HepG2 (cell line): ENCODE measurements at places on chromosomes 2 and 18. TPM values are rescaled to one million over a fixed set of nuclear protein-coding genes. Genes with fewer than 3 reads are reported as not detected.
A peak's percentile ranks its signal among the peaks of the same experiment; 100 is the strongest.

The FEV gene
- polyA plus RNA-seq: not detected in 2 replicates

DNA sequence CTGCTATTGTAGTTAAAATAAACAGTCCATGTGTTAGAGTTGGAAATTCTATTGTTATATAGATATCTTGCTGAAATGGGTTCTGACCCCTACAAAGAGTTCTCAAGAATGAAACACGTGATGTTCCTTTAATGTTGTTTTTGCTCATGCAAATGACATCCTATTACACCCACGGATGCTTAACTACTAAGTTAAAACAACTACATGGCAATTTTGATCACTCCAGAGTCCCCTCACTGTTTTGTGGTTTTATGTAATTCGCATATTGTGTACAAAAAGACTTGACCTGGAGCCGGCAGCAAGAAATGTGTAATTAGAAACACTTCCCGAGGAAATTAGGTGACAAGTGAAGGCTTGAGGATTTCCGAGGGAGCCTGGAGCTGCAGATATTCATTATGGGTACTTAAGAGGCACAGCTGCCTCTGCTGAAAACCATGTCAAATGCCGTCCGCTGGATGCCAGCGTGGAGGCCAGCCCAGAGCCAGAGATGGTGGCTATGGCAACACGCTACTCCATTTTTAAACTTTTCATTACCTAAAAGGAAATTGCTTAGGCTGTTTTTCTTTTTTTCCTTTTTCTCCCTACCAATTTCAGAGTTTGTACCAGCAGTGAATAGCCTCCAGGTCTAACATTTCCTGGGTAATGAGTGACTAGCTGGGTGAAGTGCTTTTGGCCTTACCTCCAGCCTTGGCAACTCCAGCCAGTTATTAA, 21.0 kb upstream of the CABLES1 start:
- DNase-seq: no peak
- no peak overlapping the region for H3K27ac ChIP-seq
- 0 out of 2 replicates have a peak overlapping the region, but pooled peaks have one; percentile 21 for H3K4me3 ChIP-seq
- no peaks in the 10 kb centered on the region for H3K36me3 ChIP-seq

The PRKAG3 gene
- polyA plus RNA-seq: not detected in 2 replicates

DNA sequence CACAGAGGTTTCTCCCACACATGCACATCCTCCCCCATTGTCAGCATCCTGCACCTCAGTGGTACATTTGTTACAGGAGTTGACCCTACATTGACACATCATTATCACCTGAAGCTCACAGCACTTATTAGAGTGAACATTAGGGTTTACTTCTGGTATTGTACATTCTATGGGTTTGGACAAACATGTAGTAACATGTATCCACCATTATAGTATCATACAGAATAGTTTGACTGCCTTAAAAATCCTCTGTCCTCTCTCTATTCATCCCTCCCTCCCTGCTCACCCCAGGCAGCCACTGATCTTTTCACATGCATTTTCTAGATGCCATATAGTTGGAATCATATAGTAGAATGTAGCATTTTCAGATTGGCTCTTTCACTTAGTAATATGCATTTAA, 53.5 kb downstream of the NXPH2 start:
- H3K36me3 ChIP-seq: no peaks in the 10 kb centered on the region
- peaks cover 2% of the 10 kb centered on the region; the same call in 1 of the 2 replicates for H3K27me3 ChIP-seq
- no peak overlapping the region for H3K27ac ChIP-seq
- no peak overlapping the region for H3K4me3 ChIP-seq
- DNase-seq: no peak

The ALLC gene
- 0.04 and 0.08 TPM in 2 replicates for polyA plus RNA-seq

The LOXL3 gene
- polyA plus RNA-seq: 6.5 and 7.2 TPM in 2 replicates

DNA sequence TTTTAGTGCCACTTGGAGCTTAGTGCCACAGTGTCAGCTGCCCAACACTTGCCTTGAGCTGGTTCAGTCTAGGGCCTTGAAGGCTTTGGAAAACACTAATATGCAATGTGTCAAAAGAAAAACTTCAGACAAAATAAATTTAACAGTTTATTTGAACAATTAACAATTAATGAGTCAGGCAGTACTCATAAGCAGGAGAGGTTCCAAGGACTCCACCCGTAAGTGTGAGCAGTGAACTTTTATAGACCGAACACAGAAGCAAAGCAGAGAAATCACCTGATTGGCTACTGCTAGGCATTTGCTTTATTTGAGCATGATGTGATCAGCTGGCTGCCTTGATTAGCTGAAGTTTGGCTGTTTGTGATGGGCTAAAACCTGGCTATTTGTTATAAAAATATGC, 49.5 kb upstream of the TBC1D8 start:
- H3K4me3 ChIP-seq: no peak overlapping the region
- no peak for DNase-seq
- no peaks in the 10 kb centered on the region; the same call in 2 of the 3 replicates for H3K27me3 ChIP-seq
- no peak overlapping the region for H3K27ac ChIP-seq
- no peaks in the 10 kb centered on the region for H3K36me3 ChIP-seq

The RAX gene
- not detected in 2 replicates for polyA plus RNA-seq

- no peak overlapping the region for H3K27ac ChIP-seq
- H3K36me3 ChIP-seq: no peaks in the 10 kb centered on the region
- no peaks in the 10 kb centered on the region for H3K4me1 ChIP-seq
Observed at GRCh38 chr2:132671151-132671835, 1.3 kb upstream of the LYPD1 start.

DNA sequence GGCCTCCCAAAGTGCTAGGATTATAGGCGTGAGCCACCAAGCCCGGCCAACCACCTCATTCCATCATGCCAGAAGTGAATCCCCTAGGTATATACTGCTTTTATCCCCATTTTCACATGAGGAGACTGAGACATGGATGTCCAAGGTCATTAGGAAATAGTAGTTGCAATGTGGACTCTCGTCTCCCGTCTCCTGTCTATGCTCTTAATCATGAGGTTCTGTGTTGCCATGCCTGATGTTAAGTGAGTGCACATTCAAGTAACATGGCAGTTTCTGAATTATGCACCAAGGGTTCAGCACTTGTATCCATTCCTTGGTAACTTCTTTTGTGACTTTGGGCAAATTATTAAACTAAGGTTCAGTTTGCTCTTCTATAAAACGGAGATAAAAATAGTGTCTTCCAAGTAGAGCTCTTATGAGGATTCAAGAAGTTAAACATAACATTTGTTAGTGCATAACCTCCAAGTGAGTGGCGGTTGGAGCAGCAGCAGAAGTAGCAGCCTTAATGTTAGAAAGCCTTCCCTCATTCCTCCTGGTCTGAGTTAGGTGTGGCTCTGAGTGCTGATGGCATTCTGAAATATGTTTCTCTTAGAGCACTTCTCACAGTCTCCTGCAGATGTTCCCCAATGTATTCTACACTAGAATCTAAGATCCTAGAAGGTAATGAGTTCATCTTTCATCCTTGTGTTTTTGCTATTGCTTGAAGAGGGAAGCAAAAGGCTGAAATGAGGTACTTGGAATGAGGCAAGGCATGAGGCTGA, 21.9 kb downstream of the SOCS6 start:
- no peak overlapping the region for H3K4me3 ChIP-seq
- H3K27ac ChIP-seq: peak overlapping the region; percentile 20
- H3K27me3 ChIP-seq: no peaks in the 10 kb centered on the region
- peaks cover 65% of the 10 kb centered on the region for H3K4me1 ChIP-seq

DNA sequence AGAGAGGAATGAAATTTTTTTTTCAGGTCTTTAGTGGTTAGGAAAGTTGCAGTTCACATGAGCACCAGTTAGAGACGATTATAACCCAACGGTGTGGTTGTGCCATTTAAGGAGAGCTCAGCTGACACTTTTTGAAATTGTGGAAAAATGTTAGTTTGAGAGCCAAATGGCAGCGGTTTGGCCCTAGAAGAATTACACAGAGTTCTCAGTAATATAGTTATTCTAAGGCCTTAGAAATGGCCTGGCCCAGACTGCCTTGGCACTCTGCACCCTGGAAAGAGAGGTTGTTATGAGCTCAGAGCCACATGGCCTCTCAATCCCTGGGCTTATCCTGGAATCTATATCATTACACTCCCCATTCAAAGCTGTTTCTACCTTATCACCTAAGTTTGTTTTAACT, 117.4 kb downstream of the RHBDD1 start:
- no peak overlapping the region for H3K27ac ChIP-seq
- DNase-seq: no peak
- peaks cover 12% of the 10 kb centered on the region for H3K4me1 ChIP-seq
- no peaks in the 10 kb centered on the region for H3K27me3 ChIP-seq
- no peaks in the 10 kb centered on the region for H3K36me3 ChIP-seq
- H3K4me3 ChIP-seq: no peak overlapping the region

- H3K36me3 ChIP-seq: no peaks in the 10 kb centered on the region
- no peaks in the 10 kb centered on the region for H3K4me1 ChIP-seq
- DNase-seq: no peak
- H3K27me3 ChIP-seq: no peaks in the 10 kb centered on the region
Observed at GRCh38 chr2:49105506-49105905, 48.8 kb downstream of the FSHR start.

The ARHGEF33 gene
- 0.03 and 0.04 TPM in 2 replicates for polyA plus RNA-seq

GRCh38 chr2:118168615-118169014, 80.3 kb downstream of the INSIG2 start:
- no peak overlapping the region for H3K4me3 ChIP-seq
- peak; percentile 21 for DNase-seq
- H3K4me1 ChIP-seq: 0 out of 2 replicates have a peak, but pooled peaks cover 13% of the 10 kb centered on the region
- no peaks in the 10 kb centered on the region for H3K36me3 ChIP-seq

DNA sequence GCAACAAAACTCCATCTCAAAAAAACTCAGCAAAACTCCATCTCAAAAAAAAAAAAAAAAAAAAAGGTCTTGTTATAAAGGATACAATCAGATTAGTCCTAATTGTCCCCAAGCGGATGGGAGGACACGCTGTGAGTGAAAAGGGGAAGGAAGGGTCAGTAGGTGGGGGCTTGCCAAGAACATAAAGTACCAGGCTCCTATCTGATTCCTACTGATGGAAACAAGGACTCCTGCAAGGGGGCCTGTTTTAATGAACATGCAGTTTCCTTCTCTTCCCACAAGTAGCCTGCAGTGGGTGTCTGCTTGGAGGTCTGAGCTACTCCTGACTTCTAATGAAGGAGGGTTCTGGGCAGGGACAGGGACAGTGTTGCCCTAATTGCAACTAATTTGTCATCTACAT, 7.9 kb downstream of the SCG2 start:
- H3K4me3 ChIP-seq: no peak overlapping the region
- H3K27me3 ChIP-seq: no peaks in the 10 kb centered on the region
- no peak overlapping the region for H3K27ac ChIP-seq
- no peaks in the 10 kb centered on the region for H3K36me3 ChIP-seq
